Lower lobe of right lung (tissue), 2 donors: ENCODE measurements at places on chromosomes 2 and 18.

DNA sequence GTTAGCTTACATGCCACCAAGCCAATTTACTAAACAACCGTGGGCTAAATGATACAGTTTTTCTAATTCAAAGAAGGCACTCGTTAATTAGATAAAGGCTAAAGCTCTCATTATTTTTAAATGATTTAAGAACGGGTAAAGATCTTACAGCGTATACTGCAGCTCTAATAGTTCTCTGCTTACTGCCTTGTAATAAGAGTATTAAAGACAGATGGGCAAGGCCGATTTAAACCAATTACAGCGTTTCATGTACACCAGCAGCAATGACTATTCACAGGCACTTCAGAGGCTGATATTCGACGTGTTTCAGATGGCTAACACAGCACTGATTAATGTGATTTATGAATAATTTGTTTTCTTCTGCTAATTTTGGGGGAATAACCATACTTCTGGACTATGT is 259.3 kb downstream of the ZNF407 start:
- DNase-seq: no peak

DNA sequence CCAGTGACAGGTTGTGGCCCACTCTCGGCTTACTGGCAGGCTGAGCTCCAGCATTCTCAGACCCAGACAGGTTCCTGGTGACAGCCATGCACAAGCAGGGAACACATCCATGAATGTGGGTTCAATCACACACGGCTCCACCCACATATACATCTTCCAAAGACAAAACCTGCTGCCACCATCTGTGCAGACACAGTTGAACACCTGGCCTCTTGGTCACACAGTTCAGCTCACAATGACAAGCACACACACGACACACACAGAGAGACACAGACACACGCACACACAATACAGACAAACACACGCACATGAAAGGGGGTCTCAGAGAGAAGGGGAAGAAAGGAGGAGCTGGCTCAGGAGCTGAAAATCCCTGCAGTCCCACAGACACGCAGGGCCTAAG is 32.1 kb upstream of the PTMA start:
- DNase-seq: no peak

DNA sequence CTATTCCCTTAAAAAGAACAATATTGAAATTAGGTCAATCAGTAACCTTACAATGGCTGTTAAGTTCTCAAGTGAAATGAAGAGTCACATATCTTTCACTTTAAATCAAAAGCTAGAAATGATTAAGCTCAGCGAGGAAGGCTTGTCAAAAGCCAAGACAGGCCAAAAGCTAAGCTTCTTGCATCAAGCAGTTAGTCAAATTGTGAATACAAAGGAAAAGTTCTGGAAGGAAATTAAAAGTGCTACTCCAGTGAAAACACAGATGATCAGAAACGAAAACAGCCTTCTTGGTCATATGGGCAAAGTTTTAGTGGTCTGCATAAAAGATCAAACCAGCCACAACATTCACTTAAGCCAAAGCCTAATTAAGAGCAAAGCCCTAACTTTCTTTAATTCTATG is 402.6 kb upstream of the ZEB2 start:
- no peak for DNase-seq

GRCh38 chr2:608711-609110 is 68.5 kb downstream of the TMEM18 start:
- no peak for DNase-seq

DNA sequence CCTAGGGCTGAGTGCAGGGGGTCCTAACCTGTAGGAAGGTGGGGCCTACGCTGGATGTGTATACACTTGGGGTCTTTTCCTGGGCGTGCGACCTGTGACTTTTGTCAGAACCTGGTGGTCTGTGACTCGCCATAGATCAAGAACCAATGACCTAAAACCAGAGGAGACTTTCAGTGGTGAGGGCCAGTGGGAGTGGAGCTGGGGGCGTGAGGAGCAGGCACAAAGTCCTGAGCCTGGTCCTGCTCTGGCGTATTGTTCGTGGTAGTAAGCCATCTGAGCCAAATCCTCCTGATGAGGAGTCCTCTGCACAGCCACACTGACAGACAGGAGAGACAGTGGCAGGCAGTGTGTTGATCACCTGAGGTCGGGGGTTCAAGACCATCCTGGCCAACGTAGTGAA is 8.9 kb downstream of the INPP4A start:
- DNase-seq: no peak

GRCh38 chr18:41263956-41264355 is 691.1 kb upstream of the PIK3C3 start:
- no peak for DNase-seq

GRCh38 chr2:7899241-7899640 is 782.6 kb upstream of the ID2 start:
- no peak for DNase-seq

GRCh38 chr18:43606795-43607194 is 329.5 kb upstream of the SYT4 start:
- DNase-seq: no peak

GRCh38 chr2:215764441-215765048 is 248.8 kb downstream of the MREG start:
- DNase-seq: no peak

GRCh38 chr2:200121931-200122330 is 166.5 kb downstream of the MAIP1 start:
- DNase-seq: no peak
